ENCODE measurements at places on chromosomes 5 and 9.
A peak's percentile ranks its signal among the peaks of the same experiment; 100 is the strongest.

- DNase-seq: no peak
These were observed 81.1 kb upstream of the NR3C1 start for GRCh38 chr5:143484601-143485000.

DNA sequence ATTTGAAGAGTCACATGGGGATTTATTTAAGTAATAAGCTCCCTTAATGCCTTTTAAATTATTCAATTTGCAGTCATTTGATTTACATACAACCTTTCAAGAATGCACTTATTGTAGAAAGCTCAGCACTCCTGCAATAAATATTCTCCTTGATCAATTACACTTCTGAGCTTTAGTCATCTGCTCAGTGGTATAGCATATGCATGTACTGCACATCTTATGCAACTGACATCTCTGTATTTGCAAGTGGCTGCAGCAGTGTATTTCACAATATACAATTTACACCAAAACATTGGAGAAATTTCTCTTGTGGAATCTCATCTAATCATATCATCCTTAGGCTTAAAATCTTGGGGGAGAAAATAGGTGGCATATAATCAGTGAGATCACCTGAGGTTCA, 325.7 kb downstream of the SLF1 start:
- DNase-seq: no peak

DNA sequence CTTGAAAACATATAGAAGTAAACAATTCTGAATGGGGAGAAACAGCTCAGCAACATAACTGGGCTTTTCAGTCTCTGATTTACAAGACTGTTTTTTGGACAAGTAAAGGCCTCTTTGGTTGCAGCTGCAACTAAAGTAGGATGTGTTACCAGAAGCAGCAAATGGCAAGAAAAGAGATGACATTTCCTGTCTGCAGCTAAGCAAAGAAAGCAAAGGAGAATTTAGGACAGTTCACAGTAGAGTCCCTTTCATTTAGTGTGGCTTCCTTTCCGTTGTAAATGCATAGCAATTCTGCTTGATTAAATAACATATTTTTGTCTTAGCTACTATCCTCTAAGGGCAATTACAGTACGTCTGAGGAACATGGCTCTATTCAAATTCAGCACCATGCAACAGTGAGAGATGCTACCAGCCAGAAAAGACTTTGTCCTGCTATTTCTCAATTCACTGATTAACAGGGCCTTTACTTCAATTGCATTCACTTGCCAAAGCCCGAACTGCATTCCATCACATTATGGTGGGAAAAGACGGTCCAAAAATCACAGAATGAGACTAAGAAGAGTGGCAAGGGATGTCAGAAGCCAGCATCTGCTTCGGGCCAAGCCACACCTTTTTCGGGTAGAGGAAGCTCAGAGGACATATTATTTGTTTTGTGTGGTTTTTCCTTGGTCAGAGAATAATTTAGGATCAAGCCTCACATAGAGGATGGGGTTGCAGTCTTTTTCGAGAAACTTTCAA, 107.7 kb downstream of the SEMA6A start:
- DNase-seq: no peak

GRCh38 chr5:53434541-53434940, 45.9 kb upstream of the FST start:
- DNase-seq: peak; percentile 36

GRCh38 chr5:135061001-135061400, 27.0 kb upstream of the PITX1 start:
- no peak for DNase-seq

DNA sequence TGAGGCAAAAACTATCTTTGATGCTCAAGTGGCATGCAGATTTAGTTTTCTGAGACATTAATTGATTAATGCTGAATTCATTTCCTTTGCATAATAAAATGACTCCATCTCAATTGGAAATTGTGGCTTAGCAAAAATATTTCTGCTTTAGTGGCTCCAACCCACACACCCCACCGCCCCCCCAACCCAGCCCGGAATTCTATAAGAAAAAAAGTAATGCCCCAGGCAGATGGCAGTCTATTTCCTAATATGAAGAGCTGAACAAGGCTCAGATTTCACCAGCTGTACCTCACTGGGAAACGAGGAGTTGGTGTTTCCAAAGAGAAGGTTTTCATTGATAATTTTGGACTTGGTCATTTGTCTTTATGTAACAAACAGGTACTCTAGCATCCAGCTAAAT, 182.1 kb downstream of the FBN2 start:
- no peak for DNase-seq

DNA sequence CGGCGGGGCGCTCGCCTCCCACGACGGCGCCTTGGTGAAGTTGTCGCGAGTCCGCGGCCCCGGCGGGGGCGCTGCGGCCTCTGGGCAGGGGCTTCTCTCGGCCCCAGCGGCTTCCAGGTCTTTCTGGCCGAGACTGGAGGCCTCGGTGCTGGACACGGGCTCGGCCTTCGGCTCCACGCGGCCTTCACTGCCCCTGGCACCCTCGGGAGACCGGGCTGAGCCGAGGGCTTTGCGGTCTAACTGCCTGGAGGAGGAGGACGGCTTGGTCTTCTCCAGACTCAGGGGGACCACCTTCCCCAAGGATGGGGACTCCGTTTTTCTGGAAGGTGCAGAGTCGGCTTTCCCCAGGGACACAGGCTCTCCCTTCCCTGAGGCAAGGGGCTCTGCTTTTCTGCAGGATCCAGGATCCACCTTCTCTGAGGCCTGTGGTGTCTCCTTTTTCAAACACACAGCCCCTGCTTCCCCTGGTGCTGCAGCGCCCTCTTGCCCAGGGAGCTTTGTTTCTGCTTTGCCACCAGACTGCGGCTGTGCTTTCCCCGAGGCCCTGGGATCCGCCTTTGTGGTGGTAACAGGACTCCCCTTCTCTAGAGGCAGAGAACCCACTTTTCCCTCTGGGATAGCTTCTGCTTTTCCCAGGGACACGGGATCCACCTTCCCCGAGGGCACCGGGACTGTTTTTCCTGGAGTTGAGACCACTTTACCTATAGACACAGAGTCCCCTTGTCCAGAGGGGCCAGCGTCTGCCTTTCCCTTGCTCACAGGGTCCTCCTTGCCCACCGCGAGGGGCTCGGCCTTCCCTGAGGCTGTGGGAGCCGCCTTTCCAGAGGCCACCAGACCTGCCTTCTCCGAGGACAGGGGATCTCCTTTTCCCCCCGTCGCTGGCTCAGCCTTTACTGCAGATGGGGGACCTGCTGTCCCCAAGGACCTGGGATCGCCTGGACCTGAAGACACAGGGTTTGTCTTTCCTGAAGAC, 12.3 kb downstream of the GPRIN1 start:
- DNase-seq: no peak

DNA sequence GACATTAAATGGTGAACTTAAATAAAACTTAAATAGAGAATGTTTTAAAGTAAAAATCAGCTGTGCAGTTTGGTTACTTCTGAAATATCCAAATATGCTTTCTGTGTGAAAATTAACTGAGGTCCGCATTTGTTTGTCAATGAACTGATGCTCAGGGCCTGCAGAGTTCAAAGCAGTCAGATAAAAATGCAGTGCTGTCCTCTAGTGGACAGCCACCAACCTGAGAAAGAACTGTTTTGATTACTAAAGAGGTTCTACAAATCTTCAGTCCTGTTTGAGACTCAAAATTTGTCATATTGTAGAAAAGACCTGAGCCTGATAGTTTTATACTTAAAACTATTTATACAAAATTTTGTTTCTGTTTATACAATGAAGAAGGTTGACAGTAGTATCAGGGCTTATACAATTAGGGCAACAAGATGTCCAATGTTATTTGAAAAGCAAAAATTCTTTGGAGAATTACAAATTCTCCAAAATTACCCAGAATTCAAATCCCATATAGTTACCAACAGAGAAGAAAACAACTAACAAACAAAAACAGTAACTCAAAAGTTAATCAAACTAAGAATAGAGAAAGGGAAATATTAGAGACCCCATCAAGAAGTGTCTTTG, 232.3 kb upstream of the TBCA start:
- peak; percentile 55 for DNase-seq

DNA sequence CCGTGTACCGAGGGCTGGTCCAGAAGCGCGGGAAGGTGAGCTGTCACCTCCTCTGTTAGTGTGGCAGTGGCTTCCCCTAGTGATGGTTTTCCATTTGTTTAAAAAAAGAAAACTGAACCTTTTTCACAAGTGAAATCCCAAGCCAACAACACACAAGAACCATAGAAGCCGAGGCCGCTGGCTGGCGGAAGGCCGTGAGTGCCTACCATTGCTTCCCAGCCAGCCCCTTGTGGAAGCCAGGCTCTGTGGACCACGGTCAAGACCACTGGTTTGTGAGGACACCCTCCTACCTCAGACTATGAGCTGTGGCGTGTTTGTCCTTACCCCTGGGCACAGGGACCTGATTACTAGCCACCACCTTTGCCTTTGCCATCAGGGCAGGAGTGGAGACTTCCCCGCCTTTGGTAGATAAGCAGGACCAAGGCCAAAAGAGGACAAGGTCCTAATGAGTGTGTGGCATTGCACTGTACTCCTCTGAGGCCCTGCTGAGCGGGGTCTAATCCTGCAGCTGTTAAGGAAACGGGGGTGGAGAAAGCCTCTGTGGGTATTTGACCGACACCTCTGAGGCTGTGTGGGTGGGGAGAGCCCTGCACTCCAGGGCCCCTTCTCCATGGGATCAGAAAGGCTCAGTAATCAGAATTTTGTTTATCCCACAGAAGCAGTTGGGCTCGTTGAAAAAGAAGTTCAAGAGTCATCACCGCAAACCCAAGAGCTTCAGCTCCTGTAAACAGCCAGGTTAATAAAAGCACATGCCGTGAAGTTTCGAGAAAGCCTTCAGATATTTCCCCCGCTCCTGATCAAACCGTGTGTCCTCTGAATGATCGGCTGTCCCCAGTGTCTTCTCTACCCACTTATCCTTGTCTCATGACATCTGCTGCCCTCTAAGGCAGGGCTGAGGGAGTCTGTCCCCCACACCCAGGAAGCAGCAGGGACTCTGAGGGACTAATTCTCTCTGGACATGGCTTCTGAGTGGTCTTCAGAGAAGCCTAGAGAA, 4.3 kb downstream of the SURF2 start:
- no peak for DNase-seq

- DNase-seq: no peak
These were observed 271.3 kb downstream of the ARHGAP26 start for GRCh38 chr5:143041461-143041860.

- no peak for DNase-seq
These were observed 487.4 kb downstream of the PRDM9 start for GRCh38 chr5:23994581-23995370.

- peak; percentile 63 for DNase-seq
These were observed 34.1 kb downstream of the SPRY4 start for GRCh38 chr5:142290577-142291299.

DNA sequence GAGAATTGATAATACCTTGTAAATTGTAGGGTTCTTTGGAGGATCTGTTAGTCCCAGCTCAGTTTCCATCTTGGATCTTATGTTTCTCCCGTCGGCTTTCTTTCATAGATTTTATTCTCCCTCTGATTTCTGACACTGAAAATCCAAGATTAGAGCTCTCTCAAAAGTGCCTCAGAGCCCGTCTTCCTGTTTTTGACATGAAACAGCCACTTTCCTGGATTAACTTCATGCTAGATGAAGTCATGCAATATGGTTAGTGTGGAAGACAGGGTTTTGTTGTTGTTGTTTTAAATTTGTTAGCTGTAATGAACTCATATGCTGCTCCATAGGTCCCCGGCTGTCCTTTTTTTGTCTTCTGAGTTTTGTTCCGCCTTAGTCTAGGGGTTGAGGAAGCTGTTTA, 51.6 kb upstream of the ZFR start:
- no peak for DNase-seq

DNA sequence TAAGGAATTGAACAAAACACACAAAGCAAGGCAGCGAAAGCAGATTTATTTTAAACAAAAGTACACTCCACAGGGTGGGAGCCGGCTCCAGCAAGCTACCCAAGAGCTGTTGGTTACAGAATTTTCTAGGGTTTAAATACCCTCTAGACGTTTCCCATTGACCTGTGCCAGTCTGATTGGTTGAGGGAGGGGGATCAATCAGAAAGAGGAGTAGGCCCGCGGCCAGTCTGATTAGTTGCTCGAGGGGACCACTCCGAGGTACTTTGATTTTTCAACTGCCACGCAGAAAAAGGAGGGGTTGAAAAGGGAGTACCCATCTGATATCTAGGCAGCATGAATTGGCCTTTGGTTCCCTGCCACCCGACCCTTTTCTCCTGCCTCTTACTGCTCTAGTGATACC, 998 bp downstream of the SRP19 start:
- DNase-seq: no peak

- no peak for DNase-seq
These were observed 6.1 kb upstream of the BARX1 start for GRCh38 chr9:93960971-93961841.

- DNase-seq: peak; percentile 91
These were observed 167.5 kb downstream of the CDK5RAP2 start for GRCh38 chr9:120412425-120412951.

- peak; percentile 79 for DNase-seq
These were observed 435.9 kb downstream of the BNC2 start for GRCh38 chr9:16434526-16434925.

DNA sequence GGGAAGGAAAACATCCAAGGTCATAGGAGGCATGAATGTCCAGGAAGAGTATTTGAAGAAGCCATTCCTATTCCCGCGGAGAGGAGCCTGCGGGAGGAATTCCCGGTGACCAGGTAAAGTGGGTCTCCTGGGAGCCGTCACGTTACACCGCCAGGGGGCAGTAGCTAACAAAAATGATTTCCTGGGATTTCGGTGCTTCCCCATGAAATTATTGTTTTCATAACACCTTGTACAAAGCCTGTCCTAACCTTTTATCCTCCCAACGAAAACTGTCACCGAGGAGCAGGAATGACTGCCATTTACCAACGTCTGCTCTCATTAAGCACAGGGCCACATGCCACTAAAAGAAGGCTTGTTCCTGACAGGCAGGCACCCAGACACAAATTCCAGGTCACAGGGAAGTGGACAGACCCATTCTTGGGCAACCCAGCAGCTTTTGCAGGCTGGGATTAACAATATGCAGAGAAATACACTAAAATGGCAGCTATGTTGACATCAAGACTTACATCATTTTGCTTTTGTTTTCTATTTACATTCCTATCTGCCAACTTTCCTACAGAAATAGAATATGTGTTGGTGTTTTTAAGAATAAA, 41.2 kb upstream of the CTSL start:
- peak; percentile 47 for DNase-seq

DNA sequence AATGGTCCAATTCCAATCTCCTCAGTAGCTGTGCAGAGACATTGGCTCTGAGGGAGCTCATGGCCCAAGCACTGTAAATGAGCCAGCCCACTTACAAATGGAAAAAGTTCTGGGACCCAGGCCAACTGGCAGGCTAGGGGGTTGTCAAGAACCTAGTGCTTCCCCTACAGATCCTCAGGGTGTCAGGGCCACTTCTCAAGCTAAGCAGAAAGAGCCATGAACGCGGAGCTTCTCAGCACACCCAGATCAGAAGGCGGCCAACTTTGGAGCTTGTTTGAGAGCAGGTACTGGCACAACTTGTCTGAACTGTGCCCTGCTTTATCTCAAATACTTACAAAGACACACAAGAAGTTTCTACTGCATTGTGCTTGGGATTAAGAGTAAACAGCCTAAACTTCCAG, 17.5 kb downstream of the TLE1 start:
- peak; percentile 35 for DNase-seq

- no peak for DNase-seq
These were observed 674.4 kb downstream of the PRR16 start for GRCh38 chr5:121138495-121138907.
